ENCODE measurements at places on chromosomes 2 and 18.
A peak's percentile ranks its signal among the peaks of the same experiment; 100 is the strongest.

DNA sequence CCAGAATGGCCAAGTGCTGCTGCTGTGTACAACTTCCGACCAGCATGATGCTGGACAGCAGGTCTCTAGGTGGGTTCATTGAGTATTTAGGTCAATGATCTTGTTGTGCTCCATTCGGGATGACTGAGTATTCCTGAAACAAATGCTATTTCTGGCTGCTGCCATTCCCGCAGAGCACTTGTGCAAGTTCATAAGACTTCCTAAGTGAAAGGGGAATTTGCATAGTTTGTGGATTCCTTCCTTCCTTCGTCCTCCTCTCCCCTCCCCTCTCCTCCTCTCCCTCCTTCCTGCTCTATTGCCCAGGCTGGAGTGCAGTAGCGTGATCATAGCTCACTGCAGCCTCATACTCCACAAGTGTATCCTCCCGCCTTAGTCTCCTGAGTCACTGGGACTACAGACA, 40.4 kb downstream of the LDLRAD4 start:
- DNase-seq = no peak

- no peak for DNase-seq
Observed at GRCh38 chr2:26243470-26244308, 743 bp downstream of the HADHA start.

GRCh38 chr2:72833084-72833714, 7.4 kb upstream of the EXOC6B start:
- DNase-seq = no peak

GRCh38 chr2:238916875-238917590, 69.1 kb downstream of the TWIST2 start:
- DNase-seq = no peak

DNA sequence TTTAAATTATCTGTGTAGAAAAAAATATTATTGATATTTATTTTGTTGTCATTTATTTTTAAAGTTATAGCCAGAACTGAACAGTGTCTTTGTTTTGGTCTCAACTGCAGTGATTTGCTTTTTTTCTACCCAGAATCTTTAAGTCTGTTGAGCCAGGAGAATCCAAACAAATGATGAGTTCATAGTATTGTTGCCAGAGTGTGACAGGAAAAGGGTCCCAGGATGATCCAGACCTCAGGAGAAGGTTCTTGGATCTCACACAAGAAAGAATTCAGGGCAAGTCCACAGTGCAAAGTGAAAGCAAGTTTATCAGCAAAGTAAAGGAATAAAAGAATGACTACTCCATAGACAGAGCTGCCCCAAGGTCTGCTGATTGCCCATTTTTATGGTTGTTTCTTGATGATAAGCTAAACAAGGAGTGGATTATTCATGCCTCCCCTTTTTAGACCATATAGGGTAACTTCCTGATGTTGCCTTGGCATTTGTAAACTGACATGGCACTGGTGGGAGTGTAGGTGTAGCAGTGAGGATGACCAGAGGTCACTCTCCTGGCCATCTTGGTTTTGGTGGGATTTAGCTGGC, 127.1 kb downstream of the AGPS start:
- no peak for DNase-seq

DNA sequence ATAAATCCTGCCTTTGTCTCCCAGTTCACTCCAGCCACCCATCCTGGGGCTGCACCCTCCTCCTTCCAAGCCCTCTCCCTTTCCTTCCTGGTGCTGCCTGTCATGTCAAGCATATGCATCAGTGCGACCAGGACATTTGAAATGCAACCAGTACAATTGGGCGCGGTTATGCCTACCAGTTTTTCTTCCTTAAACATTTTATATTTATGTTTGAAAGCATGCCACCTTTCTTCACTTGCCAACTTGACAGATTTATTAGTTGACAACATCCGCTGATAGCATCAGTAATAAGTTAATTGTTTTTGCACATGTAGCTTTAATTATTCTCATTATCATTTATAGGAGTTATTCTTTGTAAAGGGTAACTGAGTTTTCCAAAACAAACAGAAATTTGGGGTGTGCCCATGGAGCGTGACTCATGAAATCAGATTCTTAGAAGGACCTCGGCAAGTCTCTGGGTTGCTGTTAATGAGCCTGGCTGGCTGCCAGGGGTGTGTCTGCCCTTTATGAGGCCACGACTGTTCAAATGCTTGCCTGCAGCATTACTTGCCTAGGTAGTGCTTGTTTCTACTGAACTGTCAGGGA, 32.8 kb upstream of the IL1B start:
- peak; percentile 86 for DNase-seq

DNA sequence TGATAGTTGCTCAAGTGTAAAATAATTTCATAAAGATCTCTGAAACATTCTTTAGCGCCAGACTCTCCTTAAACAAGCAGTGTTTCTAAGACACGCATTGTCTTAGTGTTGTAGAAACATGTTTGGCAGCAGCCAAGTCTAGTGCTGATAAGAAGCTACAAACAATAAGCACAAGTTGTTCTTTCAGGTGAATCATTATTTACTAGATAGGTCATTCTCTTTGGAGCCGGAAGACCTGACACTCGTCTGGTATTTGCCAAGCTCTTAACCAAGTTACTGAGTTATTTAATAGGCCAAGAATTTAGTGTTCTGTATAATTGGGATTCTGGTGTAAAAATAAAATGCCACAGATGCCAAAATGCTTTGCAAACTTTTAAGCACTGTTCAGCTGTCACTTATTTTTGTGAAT, 852.1 kb downstream of the CPS1 start:
- DNase-seq = peak; percentile 90

GRCh38 chr2:104049981-104050380, 803.9 kb upstream of the POU3F3 start:
- DNase-seq = no peak

GRCh38 chr2:24744356-24744755, 48.8 kb downstream of the PTRHD1 start:
- DNase-seq = no peak

DNA sequence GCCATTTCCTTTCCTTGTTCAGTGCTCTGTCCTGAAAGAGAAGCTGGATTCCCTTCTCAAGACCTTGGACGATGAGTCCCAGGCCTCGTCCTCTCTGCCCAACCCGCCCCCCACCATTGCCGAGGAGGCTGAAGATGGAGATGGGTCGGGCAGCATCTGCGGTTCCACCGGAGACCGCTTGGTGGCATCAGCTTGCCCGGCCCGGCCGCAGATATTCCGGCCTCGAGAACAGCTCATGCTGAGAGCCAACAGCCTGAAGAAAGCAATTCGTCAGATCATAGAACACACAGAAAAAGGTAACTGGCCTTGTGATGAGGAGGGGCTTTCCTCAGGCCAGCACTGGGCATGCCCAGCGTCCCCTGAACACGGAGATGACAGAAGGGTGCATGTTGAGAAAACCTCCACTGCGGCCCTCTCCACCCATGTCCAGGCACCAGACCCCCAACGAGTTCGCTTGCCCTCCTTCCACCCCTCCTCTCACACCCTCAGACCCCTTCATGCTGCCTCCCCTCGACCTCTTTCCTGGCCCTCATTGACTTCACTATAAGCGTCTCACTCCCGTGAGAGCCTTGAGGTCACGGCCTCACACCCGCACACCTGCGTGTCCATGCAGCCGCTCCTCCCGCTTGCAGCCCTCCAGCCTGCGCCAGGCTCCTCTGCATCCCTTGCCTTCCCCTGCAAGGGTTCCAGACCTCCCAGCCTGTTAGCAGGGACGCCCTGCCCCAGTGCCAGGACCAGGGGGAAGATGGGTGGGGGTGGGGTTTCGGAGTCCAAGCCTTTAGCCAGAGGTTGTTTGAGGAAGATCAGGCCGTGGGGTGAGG, 95.0 kb downstream of the DGKD start:
- no peak for DNase-seq

- DNase-seq = no peak
Observed at GRCh38 chr18:72840109-72840508, 27.7 kb downstream of the NETO1 start.

GRCh38 chr2:28624793-28625701, 126.6 kb upstream of the PPP1CB start:
- no peak for DNase-seq

DNA sequence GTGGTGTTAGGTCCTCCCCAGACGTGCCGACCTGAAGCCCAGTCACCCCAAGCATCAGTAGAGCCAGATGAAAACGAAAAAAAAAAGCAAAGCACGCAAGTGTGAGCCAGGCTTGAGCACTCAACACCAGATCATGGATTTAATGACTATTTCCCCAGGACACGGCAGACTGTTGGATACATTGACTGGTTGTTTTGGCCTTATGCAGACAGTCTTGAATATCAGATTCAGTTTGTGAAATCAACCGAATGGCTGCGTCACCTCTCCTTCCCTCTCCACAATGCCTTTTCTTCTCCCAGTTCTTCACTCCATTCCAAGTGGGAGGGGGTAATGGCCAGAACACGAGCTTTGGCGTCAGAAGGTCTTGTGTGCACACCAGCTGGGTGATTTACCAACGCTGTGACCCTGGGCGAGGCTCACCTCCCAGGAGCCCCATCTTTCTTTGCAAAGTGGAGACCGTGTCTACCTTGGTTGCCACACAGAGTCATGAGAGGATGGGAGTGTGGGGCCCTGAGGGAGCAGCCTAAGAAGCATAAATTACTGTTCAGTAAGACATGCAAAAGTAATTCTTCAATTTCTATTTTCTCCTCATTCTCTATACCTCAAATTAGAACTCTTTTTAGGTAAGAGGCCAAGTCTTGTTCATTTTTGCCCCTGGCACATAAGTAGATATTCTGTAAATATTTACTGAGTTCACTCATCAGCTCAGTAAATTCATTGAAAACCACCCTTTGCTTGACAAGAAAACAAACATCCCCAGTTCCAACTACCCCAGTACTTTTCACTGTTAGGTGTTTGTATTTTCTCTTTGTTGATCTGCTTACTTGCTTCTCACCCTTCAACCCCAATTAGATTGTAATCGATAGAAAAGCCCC, 181.1 kb upstream of the COPS8 start:
- DNase-seq = no peak

DNA sequence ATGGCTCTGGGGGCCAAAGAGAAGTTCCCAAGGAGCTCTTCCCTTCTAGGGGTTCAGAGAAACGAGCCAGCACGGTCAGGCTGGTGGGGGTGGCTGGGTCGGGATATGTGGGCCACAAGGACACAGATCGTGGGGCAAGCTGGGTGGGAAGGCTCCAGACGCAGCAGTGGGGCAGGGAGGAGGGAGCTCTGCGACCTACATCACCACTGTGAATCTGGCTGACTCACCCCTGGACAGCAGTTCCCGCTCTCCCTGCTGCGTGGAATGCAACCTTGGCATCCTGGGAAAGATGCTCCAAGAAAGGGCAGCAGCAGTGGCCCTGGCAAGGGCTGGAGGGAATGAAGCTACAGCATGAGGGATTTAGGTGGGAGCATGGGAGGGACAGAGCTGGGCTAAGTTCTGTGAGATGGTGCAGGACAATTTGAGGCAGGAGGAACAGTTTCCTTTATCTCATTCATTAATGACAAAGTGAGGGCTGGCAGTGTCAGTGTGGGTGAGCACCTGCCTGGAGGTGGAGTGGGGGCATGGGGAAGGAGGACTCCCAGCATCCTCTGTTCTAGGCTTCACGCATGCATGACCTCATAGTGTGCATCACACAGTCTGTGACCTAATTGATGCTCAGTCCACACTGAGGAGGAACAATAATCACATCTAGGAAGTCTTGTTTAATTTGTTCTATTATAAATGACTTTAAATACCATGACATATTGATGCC, 25.0 kb downstream of the CELF4 start:
- no peak for DNase-seq

- DNase-seq = no peak
Observed at GRCh38 chr2:109065391-109065734, 63.6 kb upstream of the SH3RF3 start.

GRCh38 chr2:53829273-53829979, 30.3 kb downstream of the GPR75 start:
- DNase-seq = no peak

DNA sequence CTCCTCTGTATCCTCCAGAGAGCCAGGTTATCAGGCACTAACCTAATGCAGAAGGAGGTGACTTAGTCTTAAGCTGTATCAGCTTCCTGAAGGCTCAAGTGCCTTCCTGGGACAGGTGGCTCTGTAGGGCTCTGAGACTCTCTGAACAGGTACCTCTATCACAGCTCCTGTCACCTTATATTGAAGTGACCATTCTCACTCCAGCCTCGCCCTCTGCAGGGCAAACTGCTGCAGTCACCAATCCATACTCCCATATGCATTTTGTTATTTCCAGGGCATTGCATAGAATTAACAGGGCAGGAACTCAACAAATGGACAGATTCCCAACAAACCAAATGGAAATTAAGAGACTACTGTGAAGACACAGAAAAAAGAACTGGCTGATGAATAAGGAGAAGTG, 203.0 kb upstream of the REV1 start:
- no peak for DNase-seq

GRCh38 chr2:190626641-190627210, 22.2 kb upstream of the NAB1 start:
- no peak for DNase-seq

DNA sequence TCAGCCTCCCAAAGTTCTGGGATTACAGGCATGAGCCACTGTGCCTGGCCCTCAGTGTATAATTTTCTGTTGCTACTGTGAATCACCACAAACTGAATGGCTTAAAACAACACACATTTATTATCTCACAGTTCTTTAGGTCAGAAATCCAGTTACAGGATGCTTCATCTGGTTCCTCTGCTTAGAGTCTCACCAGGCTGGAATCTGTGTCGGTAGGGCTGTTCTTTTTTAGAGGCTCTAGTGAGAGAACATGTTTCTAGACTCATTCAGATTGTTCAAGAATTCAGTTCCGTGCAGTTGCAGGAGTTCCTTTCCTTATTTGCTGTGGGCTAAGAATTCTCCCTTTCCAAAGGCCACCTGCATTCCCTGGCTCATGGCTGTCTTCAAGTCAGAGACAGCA, 22.2 kb downstream of the CCDC121 start:
- no peak for DNase-seq

DNA sequence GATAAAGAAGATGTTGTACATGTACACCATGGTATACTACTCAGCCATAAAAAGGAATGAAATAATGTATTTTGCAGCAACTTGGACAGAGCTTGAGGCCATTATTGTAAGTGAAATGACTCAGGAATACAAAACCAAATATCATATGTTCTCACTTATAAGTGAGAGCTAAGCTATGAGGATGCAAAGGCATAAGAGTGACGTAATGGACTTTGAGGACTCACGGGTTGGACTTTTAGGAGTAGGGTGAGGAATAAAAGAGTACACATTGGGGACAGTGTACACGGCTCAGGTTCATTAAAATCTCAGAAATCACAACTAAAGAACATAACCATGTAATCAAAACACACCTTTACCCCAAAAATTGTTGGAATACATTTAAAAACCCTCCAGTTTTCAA, 206.4 kb downstream of the RIT2 start:
- DNase-seq = no peak

DNA sequence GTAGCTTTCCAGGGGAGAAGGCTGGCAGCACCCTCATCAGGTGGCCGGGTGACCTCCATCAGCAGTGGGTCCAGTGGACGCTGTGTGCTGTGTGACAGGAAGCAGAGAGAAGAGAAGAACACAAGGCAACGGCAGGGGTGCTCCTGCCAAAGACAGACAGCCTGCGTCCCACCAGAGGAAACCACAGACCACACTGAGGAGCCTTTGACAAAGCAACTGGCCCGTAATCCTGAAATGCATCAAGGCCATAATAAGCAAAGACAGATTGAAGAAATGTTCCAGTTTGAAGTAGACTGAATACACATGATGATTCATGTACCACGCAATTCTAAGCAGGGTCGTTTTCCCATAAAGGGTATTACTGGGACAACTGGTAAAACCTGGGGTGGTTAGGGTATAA, 172.4 kb downstream of the FBXO15 start:
- no peak for DNase-seq

- no peak for DNase-seq
Observed at GRCh38 chr2:28687171-28687570, 64.5 kb upstream of the PPP1CB start.

GRCh38 chr2:5803547-5803946, 111.4 kb downstream of the SOX11 start:
- no peak for DNase-seq

All from epithelial cell of prostate (primary cell).